D721Med (cell line): ENCODE measurements at places on chromosomes 5 and 9.

- DNase-seq = no peak
Measured at GRCh38 chr5:66553916-66554575, 42.1 kb upstream of the MAST4 start.

DNA sequence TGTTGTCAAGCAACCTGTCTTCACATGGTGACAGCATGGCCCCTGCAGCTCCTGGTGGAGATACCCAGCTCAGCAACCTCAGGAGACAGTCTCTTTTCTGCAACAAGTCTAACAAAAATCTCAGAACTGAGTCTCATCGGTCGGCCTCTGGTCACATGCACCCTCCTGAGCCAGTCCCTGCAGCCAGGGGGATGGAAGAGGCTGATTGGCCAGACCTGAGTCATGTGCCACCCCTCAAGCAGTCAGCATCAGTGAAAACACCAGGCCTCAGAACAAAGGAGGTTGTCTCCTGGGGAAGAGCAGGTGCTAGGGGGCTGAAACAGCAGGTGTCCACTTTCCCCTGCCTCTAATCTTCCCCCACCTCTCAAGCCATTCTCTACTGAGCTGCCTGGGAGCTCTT is 54.4 kb downstream of the SMIM23 start:
- DNase-seq = no peak

DNA sequence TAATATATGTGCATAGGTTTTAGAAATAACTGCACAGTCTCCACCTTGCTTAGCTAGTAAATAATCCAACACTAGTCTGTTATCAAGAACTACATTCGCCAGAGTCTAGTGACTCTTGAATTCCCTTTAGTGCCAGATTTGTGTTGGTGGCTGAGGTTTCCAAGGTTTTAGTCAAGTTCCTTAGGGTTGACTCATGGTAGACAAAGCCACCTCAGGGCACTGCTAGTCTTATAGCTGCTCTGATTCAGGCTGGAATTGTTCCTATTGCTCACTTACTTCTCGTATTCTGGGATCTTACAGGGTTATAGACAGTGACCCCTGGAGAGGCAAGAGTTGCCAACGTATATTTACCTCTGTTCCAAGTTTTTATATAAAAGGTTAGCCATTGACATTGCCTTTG is 1369.8 kb upstream of the CDH9 start:
- DNase-seq = no peak

DNA sequence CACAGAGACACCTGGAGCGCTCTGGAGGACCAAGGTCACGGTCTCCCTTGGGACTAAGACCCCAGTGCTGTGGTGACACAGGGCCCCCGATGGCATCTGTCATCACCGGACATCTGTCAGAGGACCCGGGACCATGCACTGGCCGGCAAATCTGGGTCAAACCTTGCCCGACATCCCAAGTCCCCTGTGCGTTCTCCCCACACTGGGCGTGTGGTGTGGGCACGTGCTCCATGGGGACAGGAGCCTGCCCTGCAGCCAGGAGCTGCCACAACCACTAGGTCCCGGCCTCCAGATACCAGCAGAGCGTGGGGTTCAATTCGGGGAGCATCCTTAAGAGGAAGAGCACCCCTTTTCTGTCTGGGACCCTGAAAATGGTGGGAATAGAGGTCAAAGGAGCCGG is 3.5 kb downstream of the AGPAT2 start:
- no peak for DNase-seq

DNA sequence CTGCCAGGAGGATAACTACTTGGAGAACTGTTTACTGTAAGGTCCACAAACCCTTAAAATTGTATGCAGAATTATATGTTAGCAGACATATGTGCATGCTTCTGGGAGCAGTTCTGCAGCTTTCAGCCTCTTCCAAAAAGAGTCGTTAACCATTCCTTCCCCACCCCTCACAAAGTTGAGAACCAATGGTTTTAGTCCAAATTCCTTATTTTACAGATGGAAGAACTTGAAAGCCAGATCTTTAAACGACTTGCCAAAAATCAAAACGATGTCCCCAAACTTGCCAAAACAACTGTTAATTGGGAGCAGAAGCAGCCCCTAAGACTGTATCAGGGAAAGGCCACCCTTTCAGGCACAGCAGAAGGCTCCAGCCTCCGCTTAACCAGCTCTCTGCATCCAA is 266.4 kb upstream of the ANKRD55 start:
- DNase-seq = no peak

DNA sequence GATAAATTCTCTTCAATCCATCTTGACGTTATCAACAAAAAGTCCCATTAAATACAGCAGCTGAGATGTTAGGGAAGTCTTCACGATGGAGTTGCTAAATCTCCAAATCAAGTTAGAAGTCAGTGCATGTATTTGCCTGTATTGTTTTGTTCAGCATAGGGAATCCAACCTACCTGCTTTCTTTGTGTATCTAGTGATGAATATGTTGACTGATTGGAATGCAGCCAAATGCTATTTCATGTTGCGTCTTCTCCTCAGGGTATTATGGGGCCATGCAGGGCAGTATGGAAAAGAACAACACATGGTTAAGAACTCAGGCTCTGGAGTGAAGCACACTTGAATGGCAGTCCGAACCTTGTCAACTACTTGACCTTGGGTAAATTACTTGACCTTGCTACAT is 529.5 kb upstream of the ZNF462 start:
- DNase-seq = no peak

DNA sequence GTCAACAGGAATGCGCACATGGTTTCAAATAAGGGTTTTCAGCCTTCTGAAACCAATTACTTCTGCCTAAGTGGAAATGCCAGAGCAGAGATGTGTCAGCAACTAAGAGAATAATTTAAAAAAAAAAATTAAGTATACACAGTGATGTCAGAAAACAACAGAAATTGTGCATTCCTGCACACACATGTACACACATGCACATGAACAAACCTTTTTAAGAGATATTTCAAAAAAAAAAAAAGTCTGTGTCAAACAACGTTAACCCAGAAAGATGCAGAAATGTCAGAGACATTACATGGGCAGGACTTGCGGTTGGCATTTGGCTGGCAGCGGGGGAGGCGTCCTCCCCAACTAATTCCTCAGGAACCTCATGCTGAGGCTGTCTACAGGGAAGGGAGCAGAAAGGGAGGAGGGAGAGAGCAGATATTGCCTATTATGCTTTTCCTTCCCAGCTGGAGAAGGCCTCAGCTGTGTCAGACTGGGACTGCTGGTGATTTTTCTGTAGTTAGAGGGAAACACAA is 536.9 kb upstream of the WWC1 start:
- DNase-seq = no peak

DNA sequence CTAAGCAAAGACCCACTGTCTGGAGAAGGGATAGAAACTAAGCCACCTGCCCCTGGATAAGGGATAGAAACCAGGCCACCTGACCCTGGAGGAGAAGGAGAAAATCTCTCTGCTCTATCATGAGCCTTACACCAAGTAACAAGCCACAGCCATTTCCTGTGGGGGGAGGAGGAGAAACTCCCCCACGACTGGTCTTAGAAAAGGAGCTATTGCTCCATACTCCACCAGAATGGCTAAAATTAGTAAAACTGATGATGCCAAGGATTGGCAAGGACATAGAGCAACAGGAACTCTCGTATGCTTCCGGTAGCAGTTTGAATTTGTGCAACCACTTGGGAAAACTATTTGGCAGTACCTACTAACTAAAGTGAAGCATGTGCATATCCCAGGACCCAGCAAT is 70.8 kb downstream of the ACTL7B start:
- DNase-seq = no peak

GRCh38 chr5:149320791-149321330 is 24.4 kb upstream of the GRPEL2 start:
- DNase-seq = no peak

GRCh38 chr5:181255276-181255675 is 5.7 kb downstream of the TRIM52 start:
- DNase-seq = no peak

DNA sequence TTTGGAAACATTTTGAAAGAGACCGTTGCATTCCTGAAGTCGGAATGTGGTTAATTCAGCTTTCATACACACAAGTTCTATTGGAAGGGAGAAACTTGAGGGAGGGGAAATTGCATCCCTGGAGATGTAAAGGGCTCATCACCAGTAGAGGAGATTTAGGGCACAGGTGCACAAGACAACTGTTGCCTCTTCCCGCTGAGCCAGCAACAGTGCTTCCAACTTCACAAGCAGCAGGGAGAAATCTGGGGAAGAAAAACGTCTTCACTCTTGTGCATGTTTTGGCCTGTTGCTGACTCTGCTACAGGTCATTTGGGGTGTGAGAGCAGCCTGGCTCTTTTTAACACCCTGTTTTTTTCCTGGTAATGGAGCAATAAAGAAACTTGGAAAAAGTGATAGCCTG is 277.9 kb downstream of the GAS1 start:
- DNase-seq = no peak

DNA sequence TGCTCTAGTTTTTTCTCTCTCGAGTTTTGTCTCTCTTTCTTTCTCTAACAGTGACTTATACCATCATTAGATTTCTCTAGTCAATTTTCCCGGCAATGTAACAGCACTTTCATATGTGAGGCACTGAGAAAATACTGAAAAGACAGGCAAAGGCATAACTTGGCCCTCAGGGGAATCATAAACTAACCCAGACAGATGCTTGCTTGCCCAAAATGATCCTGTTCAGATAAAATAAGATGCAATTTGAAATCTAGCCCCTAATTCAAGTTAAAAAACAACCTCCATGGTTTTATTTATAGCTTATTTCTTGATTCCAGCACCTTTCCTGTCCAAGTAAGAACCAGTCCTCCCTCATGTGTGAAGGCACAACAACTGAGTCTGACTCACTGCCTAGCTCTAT is 294.6 kb downstream of the GAS1 start:
- DNase-seq = no peak

DNA sequence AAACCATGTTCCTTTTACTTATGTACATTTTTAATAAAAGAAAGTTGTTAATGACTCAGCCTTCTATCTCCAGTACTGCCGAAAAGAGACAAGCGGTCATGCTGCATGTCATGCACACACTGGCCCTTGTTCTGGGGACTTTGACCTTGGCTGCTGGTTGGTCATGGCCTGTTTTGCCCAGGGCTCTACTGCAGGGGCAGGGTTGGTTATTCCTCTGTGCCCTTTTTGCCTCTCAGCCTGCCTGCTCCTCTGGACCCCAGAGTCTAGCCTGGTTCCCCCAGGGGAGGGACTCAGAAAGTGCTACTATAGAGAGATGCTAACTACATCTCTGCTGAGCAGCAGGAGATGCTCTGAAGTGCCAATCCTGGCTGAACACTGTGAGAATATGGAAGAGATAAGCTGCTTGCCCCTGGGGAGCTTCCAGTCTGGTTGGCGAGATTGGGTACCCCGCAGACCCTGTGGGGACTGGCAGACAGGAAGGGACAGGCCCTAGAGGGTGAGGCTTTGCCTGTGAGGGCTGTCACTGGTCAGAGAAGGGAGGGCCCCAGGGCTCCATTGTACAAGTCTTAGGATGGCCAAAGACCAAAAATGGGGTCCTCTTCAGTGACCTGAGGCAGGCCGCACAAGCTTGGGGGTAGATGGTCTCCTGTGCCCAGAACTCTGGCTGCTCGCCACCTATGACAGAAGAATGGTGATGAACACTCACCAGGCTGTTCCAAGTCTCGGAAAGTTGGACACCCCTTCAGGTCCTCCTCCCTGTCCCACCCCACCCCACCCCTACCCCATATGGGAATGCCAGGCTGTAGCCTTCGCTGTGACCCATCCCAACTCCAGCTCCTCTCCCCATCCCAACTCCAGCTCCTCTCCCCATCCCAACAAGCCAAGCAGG is 14.3 kb downstream of the IRF1 start:
- no peak for DNase-seq

DNA sequence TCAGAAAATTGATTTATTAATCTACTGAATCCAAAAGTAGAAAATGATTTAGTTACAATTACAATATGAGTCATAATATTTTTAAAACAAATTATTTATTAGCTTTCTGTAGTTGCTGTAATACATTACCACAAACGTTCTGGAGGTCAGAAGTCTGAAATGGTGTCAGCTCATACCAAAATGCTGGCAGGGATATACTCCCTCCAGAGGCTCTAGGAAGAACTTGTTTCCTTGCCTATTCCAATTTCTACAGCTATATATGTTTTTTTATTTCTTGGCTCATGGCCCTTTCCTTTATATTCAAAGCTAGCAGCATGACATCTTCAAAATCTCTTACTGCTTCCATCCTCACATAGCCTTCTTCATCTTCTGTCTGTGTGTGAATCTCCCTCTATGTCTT is 667.9 kb upstream of the ITGA1 start:
- DNase-seq = no peak

DNA sequence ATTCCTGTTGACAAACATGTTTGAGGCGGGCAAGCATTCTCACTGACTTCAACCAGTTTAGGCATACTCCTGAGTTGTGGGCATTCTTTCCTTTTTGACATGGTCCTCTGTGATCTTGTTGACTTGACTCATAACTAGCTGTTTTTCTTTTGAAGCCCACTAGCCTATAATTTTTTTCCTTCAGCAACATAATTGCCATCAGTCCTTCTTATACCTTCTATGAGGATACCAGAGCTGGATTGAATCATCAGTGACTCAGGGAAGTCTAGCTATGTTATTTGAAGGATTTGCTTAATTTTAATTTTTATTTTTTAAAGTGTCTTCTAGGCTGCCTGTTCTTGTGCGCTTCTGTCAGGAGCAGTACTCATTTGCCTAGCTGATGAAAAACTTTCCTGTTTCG is 259.5 kb downstream of the NR3C1 start:
- DNase-seq = no peak

- DNase-seq = no peak
Measured at GRCh38 chr9:77648234-77649108, at the start of gene GNA14. GNA14 (minus strand) TSS chr9:77648322; CDS start chr9:77647793, 529 bp downstream.

- no peak for DNase-seq
Measured at GRCh38 chr9:78682216-78682615, 385.3 kb downstream of the PSAT1 start.

DNA sequence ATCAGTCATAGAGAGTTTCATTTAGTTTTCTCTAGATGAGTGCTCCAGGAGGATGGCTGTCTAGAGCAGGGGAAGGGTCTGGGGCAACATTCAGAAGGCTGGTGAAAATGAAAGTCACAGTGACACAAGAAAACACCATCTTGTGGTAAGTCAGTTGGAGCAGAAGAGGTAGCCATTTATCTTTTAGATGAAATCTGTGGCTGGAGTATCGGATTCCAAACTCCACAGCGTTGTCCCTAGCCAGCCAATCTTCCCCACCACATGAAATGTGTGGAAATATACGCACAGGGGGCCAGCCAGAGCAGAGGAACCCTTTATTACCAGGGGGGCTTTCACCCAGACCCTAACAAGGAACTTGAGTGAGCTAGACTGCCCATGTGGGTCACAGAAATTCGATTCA is 15.9 kb upstream of the TNFAIP8 start:
- no peak for DNase-seq

DNA sequence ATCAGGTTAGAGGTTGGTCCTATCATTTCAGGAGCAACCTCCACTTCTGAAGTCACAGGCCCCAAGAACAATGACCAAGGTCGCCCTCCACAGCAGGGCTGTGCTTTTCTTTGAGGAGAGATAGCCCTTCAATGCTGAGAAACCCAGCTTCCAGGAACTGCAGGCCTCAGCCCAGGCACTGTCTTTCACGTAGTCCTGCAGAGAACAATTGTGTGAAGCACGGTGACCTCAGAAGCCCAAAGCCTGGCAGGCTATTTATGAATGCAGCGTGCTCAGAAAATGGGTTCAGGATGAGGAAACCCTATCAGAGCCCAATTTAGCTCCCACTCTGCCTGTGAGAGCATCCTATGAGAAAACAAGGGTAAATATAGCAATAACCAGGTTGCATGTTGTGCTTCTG is 388.3 kb downstream of the PLK2 start:
- no peak for DNase-seq
